SJCRH30 (cell line): ENCODE measurements at places on chromosomes 12 and 14. TPM values are rescaled to one million over a fixed set of nuclear protein-coding genes. Genes with fewer than 3 reads are reported as not detected.
A peak's percentile ranks its signal among the peaks of the same experiment; 100 is the strongest.

- H3K4me3 ChIP-seq = no peak overlapping the region
- H3K36me3 ChIP-seq = no peaks in the 10 kb centered on the region
- no peaks in the 10 kb centered on the region for H3K27me3 ChIP-seq
- no peak for DNase-seq
Observed at GRCh38 chr14:71372411-71372838, 465.2 kb downstream of the PCNX1 start.

- DNase-seq = no peak
- no peaks in the 10 kb centered on the region for H3K4me1 ChIP-seq
- H3K27me3 ChIP-seq = no peaks in the 10 kb centered on the region
Observed at GRCh38 chr12:29634057-29634456, 136.6 kb upstream of the OVCH1 start.

DNA sequence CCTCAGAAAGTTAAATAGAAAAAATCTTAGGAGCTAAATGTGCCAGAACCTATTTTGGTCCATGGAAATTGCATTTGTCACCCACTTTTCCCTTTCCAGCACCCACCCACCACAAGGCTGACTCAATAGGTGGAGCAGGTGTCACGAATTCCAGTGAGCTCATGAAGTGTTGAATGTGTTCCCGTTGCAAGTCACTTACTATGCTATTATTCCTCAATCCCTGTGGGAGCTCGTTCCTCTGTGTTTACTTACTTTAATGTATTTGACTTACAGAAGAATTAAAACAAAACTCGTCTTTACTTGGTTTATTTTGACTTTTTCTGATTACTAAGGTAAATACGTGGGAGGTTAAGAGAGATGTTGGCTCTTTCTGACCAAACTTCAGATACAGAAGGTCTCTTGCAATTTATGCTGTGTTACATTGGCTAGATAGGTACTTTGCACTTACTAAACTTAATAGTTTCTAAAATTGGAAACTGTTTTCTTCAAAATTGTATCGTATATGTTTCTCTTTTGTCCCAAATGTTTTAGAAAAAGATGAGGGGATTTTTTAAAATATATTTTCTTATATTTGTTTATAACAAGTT lies 269.4 kb upstream of the NOVA1 start:
- no peaks in the 10 kb centered on the region for H3K36me3 ChIP-seq
- H3K4me1 ChIP-seq = no peaks in the 10 kb centered on the region
- no peak overlapping the region for H3K27ac ChIP-seq
- no peaks in the 10 kb centered on the region for H3K27me3 ChIP-seq

- H3K36me3 ChIP-seq = no peaks in the 10 kb centered on the region
- H3K27ac ChIP-seq = peak overlapping the region; percentile 74
- peak overlapping the region; percentile 29 for H3K4me3 ChIP-seq
- peaks cover 35% of the 10 kb centered on the region for H3K4me1 ChIP-seq
Observed at GRCh38 chr14:74599321-74599761, 12.7 kb downstream of the LTBP2 start.

GRCh38 chr12:57518176-57518919 lies 2.0 kb downstream of the DDIT3 start:
- peaks cover 26% of the 10 kb centered on the region for H3K4me1 ChIP-seq
- no peak for DNase-seq
- no peaks in the 10 kb centered on the region for H3K27me3 ChIP-seq
- H3K36me3 ChIP-seq = peaks cover 60% of the 10 kb centered on the region
- H3K4me3 ChIP-seq = no peak overlapping the region

- peaks cover 5% of the 10 kb centered on the region for H3K4me1 ChIP-seq
- no peak overlapping the region for H3K4me3 ChIP-seq
- no peaks in the 10 kb centered on the region for H3K27me3 ChIP-seq
- H3K36me3 ChIP-seq = peaks cover 33% of the 10 kb centered on the region
- H3K27ac ChIP-seq = no peak overlapping the region
Observed at GRCh38 chr14:67319142-67319541, 40.5 kb downstream of the ATP6V1D start.

DNA sequence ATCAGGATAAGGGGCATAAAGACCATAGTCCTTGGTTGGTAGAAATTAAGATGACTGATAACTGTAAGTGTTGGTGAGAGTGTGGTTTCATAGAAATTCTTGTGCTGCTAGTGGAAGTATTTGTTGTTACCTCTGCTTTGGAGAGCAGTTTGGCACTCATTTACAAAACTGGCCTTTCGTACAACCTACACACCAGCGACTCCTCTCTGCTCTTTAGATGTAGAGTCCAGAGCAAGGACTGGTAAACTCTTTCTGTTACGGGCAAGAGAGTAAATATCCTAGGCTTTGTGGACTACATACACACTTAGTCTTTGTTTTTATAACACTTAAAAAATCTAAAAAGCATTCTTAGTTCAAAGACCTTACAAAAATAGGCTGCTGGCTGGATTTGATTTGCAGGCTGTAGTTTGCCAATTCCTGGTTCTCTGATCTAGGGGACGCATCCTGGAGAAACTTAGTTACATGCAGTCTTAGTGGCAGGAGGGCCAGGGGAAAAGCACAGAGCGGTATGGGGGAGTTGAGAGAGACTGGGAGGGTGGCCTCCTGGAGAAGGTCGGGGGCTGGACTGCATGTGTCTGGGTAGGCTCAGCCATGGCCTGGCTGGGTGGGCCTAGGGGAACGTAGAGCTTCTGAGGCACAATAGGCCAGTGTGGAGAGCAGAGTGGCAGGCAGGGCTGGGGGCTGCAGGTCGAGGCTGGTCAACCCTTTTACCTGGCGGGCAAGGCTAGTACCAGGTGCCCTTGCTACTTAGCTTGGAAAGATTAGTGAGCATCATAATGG lies 55.3 kb upstream of the AMN start:
- H3K4me1 ChIP-seq = no peaks in the 10 kb centered on the region
- DNase-seq = no peak
- no peak overlapping the region for H3K27ac ChIP-seq
- no peak overlapping the region for H3K4me3 ChIP-seq
- H3K27me3 ChIP-seq = no peaks in the 10 kb centered on the region
- no peaks in the 10 kb centered on the region for H3K36me3 ChIP-seq

DNA sequence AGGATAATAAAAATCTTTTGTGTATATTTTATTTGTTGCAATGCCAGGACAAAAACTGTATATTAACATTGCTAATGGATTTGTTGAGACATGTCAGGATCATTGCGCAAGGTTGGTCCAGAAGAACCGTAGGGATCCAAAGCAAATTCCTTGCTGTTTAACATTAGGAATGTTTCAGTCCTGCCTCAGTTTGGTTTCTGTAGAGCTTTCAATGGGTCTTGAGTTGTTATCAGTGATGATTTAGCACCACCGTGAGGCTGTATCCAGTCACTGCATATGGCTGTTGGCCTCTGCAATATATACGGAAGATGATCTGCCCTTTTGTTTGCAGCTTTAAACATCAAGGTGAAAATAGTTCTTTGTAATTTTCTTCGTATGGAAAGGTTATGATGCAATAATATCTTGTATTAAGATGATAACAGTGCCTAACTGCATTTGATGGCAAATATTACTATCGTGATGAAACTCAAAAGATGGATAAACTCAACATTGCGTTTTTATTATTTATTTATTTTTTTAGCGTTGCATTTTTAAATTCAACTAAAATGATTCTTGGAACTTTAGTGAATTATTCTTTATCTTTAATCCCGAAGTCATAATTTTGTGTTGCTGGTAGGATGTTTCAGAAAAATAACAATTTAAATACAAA lies 231.2 kb downstream of the AKAP6 start:
- no peak overlapping the region for H3K4me3 ChIP-seq
- peak; percentile 89 for DNase-seq
- no peaks in the 10 kb centered on the region for H3K36me3 ChIP-seq
- H3K4me1 ChIP-seq = peaks cover 38% of the 10 kb centered on the region

GRCh38 chr12:43008953-43009845 lies 419.7 kb upstream of the PRICKLE1 start:
- no peak overlapping the region for H3K27ac ChIP-seq
- H3K4me1 ChIP-seq = no peaks in the 10 kb centered on the region
- H3K4me3 ChIP-seq = no peak overlapping the region
- H3K36me3 ChIP-seq = no peaks in the 10 kb centered on the region
- DNase-seq = no peak
- H3K27me3 ChIP-seq = no peaks in the 10 kb centered on the region

DNA sequence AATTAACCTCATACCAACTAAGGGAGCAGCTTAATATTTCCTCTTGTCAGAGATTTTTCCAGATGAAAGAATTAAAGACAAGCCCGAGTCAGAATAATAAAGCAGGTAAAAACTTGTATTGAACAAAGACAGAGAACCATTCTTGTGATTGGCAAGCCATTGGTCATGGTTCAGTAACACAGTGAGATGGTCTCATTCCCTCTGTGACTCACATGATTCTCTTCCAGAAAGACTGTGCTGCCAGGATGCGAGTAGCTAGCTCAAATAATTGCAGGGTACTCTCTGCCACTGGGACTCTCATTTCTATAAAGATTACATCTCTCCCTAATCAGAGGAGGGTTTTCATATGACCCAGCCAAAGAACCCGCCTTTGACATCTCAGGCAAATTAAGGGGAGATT lies 179.4 kb downstream of the PHLDA1 start:
- H3K36me3 ChIP-seq = no peaks in the 10 kb centered on the region
- H3K4me3 ChIP-seq = no peak overlapping the region
- no peak overlapping the region for H3K27ac ChIP-seq
- H3K4me1 ChIP-seq = peaks cover 27% of the 10 kb centered on the region
- DNase-seq = no peak
- no peaks in the 10 kb centered on the region for H3K27me3 ChIP-seq

- H3K27me3 ChIP-seq = no peaks in the 10 kb centered on the region
- H3K27ac ChIP-seq = no peak overlapping the region
Observed at GRCh38 chr12:53184828-53185227, 4.1 kb upstream of the CSAD start.

GRCh38 chr12:111166779-111167540 lies 201.9 kb downstream of the PHETA1 start:
- no peaks in the 10 kb centered on the region for H3K36me3 ChIP-seq
- H3K27me3 ChIP-seq = no peaks in the 10 kb centered on the region
- no peaks in the 10 kb centered on the region for H3K4me1 ChIP-seq
- DNase-seq = no peak

DNA sequence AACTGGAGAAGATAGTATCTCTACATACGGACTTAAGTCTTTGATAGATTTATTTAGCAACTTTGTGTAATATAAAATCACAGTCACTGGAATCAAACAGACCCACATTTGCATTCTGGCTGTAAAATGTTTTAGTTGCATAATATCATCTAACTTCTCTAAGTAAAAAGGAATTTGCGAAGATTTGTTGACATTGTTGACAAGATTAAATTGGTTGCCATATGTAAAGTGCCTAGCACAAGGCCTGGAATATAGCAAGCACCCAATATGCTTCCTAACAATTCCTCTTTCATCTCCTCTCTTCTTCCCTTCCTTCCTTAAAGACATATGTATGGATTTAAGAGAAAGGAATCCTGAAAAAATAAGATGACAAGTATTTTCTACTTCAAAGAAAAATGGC lies 295.4 kb upstream of the PPFIA2 start:
- H3K4me1 ChIP-seq = no peaks in the 10 kb centered on the region
- no peak overlapping the region for H3K4me3 ChIP-seq
- no peak for DNase-seq
- H3K36me3 ChIP-seq = no peaks in the 10 kb centered on the region

DNA sequence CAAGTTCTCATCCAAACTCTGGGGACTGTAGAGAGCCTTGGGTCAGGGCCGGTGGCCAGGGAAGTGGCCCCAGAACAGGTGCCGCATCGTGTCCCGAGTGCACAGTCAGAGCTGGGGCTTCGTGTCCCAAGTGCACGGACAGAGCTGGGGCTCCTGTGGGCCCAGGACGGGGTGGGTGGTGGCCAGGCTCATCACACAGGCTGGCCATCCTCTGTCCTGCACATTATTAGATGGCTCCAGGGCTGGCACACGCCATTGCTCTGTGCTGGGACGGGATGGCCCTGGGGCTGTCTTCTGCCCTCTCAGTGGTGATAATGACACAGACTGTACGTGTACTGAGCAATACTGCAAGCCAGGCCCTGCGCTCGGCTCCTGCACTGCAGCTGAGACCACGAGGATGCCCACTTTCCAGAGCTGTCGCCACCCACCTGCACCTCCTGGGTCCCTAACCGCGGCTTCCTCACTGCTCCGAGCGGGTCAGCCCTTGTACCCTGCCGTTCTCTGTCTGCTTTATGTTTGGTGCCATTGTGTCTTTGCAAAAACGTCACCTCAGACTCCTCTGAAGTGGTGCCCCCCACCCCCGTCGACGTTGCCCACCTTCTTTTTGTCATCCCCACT lies 1.9 kb downstream of the FBRSL1 start:
- H3K36me3 ChIP-seq = no peaks in the 10 kb centered on the region
- H3K27ac ChIP-seq = no peak overlapping the region
- H3K4me1 ChIP-seq = peaks cover 10% of the 10 kb centered on the region

DNA sequence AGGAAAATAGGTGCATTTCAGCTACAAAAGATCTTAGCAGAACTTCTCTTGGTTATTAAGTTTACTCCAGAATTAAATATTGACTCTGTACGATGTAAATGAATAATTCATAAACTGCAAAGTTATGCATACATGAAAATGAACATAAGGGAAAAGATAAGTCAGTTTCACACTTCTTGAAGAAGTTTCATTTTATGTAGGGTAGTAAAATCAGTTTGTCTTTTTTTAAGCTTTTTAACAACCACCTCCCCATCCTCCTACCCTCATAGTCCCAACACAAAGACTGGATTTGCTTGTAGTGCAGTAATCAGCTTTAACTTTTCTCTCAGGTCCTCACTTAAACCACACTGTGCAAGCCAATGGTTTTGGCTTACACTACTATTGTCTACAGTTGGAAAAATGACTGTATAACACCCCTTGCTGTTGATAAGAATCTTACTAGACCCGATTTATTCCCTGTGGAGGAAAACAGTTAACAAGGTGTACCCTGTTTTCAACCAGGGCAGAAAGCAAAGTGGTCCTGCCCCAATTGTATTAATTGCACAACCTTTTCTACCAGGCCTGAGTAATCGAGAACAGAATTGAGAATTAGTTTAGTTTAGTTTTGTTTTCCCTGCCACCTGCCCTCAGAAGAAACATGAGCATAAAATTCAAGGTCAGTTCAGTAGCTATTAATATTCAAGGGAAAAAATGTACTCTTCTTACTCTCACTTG lies 44.1 kb downstream of the NIN start:
- no peak overlapping the region for H3K4me3 ChIP-seq
- H3K4me1 ChIP-seq = no peaks in the 10 kb centered on the region
- peaks cover 16% of the 10 kb centered on the region for H3K36me3 ChIP-seq
- H3K27ac ChIP-seq = no peak overlapping the region
- no peaks in the 10 kb centered on the region for H3K27me3 ChIP-seq

The DHRS2 gene
- 0.84 and 0.99 TPM in 2 replicates for total RNA-seq

The LRRC43 gene
- 0.61 and 0.79 TPM in 2 replicates for total RNA-seq

The ACTR10 gene
- total RNA-seq = 58.7 and 63.2 TPM in 2 replicates

The ACSS3 gene
- total RNA-seq = 19.5 and 24.4 TPM in 2 replicates

The PIWIL1 gene
- not detected in 2 replicates for total RNA-seq

The NID2 gene
- 0.49 TPM in 1 of 2 replicates, not detected in the other for total RNA-seq

The BEST3 gene
- 0.05 TPM in 1 of 2 replicates, not detected in the other for total RNA-seq

The FITM1 gene
- 137 and 161 TPM in 2 replicates for total RNA-seq

The CMKLR1 gene
- 0.04 TPM in 1 of 2 replicates, not detected in the other for total RNA-seq

The ZCCHC8 gene
- 20.3 and 25.2 TPM in 2 replicates for total RNA-seq

The SELPLG gene
- total RNA-seq = 0.15 and 0.32 TPM in 2 replicates

The RNASE2 gene
- not detected in 2 replicates for total RNA-seq

The ARHGEF40 gene
- total RNA-seq = 28.3 and 29.3 TPM in 2 replicates
